ENCODE measurements at places on chromosomes 5 and 9.
A peak's percentile ranks its signal among the peaks of the same experiment; 100 is the strongest.

- DNase-seq: no peak
These were observed 84.3 kb upstream of the SHB start for GRCh38 chr9:38153152-38153909.

DNA sequence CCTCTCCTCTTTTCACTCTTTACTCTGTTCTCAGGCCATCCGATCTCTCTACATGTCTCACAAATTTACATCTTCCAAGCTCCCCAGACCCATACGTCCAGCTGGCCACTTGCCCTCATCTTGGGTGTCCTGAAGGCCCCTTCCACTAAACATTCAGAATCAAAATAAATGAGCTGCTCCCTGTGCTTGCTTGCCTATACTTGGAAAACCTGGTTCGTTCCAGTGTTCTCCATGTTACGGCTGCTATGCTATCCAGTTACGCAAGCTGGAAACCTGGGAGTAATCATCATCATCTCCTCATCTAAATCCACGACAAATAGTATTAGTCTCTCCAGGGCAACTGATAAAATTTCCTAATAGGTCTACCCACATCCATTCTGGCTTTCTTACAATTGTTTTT, 165.0 kb upstream of the FBXL17 start:
- DNase-seq: no peak

GRCh38 chr5:72234265-72234700, 85.8 kb downstream of the MRPS27 start:
- no peak for DNase-seq

GRCh38 chr5:24141046-24141445, 503.7 kb downstream of the CDH10 start:
- DNase-seq: no peak

DNA sequence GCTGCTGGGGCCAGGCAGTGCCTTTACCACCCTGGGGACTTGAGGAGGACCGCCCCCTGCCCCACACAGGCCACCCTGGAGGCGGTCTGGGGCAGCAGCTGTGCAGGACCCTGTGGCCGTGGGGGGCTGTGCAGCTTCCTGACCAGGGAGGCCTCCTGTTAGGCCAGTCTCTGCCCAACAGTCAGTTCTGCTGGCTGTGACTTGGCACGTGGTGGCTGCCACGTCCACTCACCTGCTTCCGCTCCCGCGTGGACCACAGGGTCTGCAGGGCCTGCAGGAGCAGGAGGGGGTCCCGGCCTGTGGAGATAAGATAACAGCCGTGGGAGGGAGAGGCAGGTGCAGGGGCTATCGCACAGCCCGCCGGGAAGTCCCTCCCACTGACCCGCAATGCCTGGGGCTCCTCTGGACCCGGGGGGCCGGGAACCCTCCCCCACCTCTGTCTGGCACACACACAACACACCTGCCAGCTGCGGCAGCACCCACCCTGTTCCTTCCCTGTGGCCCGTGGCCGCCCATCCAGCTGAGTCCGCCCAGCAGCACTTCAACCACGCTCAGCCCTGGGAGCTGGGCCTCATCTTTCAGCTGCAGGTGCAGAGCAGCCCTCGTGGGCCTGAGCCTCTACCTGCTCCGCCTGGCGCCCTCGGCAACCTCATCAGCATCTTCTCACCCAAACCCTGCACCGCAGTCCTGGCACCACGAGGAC, 39.7 kb downstream of the EXD3 start:
- no peak for DNase-seq

DNA sequence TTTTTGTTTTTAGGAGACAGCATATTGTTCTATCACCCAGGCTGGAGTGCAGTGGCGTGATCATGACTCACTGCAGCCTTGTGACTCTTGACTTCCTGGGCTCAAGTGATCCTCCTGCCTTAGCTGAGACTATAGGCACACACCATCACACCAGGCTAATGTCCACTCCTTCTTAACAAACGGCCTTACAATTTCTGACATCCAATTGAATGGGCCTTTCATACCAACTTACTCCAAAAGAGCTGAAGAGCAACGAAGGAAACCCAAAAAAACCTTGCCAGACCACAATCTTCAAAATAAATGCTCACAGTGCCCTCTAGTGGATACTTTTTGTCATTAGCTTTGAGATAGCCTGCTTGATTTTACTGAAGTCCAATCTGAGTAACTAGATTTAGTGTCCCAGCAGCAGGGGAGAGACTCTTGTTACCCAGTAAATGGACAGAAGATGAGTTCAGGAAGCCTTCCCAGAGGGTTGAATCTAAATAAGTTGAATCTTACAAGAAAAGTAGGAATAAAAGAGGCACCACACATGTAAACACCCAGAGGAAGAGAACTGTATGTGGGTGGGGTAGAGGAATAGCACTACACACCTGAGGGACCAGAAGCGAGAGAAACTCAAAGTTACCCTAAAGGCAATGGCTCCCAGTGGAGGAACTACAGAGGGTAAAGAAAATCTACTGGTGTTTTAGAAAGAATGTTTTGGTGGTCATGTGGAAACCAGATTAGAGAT, 9.3 kb downstream of the ZNF622 start:
- DNase-seq: peak; percentile 30

DNA sequence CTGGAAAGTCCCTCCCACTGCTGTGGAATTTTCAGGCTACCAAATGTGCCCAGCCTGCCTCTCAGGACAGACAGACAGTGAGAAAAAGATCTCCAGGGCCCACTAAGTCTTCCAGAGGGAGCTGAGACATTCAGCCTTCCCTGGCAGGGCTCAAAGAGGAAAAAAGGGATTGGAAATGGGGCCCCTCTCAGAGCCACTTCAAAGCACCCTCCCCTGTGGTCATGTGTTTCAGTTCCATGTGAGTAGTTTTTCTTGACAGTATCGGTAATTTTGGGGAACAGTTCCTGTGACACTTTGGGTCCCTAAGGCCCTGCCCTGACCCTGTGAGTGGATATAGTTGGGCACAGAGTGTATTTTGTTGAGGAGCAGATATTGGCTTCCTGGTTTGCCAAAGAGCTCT, 25.0 kb downstream of the LARP1 start:
- no peak for DNase-seq

DNA sequence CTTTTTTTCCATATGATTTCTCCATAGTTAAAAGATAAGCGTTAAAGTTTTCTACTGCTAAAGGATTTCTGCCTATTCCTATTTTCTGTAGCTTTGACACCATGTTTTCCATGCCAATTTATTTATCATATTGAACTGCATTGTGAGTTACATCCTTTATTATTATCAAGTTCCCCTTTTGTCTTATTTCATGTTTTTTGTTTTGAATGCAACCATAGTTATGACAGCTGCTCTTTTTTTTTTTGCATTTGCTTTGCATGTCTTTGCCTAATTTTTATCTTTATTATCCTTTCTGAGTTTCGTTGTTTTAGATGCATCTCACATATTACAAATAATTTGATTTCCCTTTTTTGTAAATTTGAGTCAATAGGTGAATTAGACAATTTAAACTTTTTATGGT, 161.5 kb downstream of the DEPDC1B start:
- DNase-seq: peak; percentile 23

GRCh38 chr5:59335544-59335943, 558.0 kb downstream of the PDE4D start:
- no peak for DNase-seq

- DNase-seq: no peak
These were observed 5.3 kb downstream of the RALGDS start for GRCh38 chr9:133115604-133116345.

DNA sequence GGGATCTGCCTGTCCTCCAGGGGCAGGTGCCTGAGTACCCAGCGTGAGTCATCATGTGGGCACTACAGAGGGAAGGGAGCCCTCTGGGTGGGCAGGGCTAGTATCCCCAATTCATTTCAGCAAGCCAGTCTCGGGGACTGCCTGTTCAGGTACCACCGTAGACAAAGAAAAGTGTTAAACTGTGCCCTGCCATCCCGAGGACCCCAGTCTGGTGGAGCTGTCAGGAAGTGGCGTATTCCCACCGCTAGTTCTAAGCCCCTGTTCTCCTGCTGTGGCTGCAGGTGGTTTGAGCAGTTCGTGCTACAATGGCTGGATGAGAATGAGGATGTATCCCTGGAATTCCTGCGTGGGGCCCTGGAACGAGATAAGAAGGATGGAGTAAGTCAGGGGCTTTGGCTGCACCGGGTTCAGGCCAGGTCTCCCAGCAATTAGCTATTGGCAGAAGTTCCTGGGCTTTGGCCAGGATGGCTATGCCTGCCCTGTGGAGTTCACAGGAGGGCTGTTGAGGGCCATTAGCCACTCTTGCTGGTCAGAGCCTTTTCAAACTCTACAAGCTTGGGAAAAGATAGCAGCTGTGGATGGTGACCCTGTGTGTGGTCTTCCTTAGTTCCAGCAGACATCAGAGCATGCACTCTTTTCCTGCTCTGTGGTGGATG, 93.2 kb upstream of the RUSC2 start:
- DNase-seq: no peak

DNA sequence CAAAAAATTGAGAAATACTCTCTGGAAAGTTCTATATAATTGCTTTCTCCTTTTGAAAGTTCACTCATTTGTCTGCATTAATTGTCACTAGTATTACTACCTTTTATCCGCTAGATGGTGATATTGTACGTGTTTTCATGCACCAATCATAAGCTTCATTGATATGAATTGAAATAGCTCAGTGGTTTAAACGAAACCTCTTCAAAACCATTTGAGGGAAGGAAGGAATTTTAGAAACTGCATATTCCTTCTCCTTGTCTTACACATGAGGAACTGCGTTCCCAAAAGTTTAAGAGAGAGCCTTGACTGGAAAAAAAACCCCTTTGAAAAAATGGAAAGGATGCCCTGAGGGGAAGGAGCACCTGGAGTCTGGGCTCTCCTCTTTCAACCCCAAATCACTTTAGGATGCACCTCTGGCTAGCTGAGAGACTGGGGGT, 98.6 kb downstream of the YTHDC2 start:
- peak; percentile 6 for DNase-seq

- no peak for DNase-seq
These were observed 102.4 kb upstream of the GPR151 start for GRCh38 chr5:146618434-146618833.

- DNase-seq: no peak
These were observed 1.2 kb downstream of the N4BP3 start for GRCh38 chr5:178114325-178115135.
